ENCODE measurements at places on chromosomes 4 and X.

GRCh38 chr4:4490041-4490440 is 51.8 kb downstream of the STX18 start:
- DNase-seq: no peak

DNA sequence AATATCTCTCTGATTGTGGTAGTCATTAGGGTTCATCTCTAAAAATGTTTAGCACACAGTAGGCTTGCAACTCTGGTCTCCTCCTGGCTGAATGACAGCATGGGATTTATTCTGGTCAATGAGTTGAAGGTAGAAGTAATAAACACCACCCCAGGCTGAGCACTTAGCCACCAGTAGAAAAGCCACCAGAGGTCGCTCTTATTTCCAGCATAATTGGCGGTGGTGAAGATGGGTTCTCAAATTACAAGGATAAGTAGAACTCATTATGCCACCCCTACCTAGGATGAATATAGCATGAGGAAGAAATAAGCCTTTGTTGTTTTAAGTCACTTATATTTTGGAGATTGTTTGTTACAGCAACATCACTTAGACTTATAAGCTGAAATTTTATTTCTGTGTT is 302.7 kb downstream of the GPM6A start:
- DNase-seq: no peak

GRCh38 chr4:180261346-180261745 is 1981.9 kb upstream of the TENM3 start:
- no peak for DNase-seq

DNA sequence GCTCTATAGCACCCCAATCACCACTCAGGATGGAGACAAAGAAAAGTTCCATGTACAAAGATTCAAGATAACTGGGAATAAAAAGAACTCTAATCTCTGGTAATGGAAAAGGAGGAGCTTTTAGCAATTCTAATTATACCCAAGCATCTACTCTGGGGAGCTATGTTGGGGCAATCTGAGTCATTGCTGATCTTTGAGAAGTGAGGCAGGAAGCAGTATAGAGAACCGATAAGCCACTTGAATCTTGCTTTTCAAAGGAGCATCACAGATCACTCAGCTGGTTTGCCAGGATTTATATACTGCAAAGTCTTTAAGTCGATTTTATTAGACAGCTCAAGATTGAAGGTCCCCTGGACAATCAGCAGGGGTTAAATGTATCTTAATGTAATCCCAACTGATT is 220.0 kb downstream of the ENOX2 start:
- no peak for DNase-seq

DNA sequence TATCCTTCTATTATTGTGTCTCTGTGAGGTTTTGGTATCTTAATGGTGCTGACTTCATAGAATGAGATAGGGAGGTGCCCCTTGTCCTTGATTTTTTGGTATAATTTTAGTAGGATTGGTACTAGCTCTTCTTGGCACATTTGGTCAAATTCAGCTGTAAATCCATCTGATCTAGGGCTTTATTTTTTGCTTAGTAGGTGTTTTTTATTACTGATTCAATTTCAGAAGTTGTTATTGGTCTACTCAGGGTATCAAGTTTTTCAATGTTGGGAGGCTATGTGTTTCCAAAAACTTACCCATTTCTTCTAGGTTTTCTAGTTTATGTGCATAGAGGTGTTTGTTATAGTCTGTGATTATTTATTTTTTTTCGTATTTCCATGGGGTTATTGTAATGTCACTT is 103.3 kb downstream of the SH3BGRL start:
- DNase-seq: no peak

DNA sequence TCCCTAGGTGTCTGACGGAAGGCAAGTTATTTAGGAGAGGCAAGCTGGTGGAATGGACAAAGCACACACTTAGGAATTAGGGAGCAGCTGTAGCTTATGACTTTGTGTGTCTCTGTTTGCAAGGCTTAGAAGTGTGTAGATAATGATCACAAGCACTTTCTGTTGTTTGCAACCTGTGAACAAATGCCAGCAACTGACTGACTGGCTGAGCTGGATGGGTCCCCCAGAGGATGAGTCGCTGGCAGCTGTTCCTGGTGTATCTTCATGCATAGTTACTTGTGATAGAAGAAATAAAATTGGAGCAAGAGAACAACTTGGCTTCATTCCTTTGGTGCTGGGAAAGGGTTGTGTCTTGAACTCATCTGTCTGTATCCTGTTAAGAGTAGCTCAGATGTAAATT is 64.2 kb upstream of the BEND4 start:
- DNase-seq: no peak

DNA sequence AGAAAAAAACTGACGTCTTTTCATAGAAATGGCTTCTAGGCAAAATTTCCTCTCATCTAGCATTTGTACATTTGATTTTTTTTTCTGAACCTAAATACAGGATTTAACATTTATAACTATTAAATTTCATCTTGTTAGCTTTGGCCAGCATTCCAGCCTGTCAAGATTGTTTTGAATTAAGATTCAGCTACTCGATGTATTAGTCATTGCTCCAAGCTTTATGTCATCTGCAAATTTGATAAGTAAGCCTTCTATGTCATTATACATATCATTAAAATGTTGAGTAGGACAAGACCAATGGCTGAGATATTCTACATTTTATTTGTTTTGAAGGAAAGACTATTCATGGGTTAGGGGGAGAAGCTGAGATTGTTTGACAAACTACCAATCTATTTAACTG is 46.7 kb downstream of the DDX53 start:
- no peak for DNase-seq

GRCh38 chrX:85017721-85018120 is 14.0 kb downstream of the APOOL start:
- no peak for DNase-seq

- DNase-seq: no peak
Measured at GRCh38 chr4:186137196-186137794, 32.8 kb downstream of the FAM149A start.

- DNase-seq: no peak
Measured at GRCh38 chr4:153413842-153414241, 52.3 kb upstream of the TMEM131L start.

DNA sequence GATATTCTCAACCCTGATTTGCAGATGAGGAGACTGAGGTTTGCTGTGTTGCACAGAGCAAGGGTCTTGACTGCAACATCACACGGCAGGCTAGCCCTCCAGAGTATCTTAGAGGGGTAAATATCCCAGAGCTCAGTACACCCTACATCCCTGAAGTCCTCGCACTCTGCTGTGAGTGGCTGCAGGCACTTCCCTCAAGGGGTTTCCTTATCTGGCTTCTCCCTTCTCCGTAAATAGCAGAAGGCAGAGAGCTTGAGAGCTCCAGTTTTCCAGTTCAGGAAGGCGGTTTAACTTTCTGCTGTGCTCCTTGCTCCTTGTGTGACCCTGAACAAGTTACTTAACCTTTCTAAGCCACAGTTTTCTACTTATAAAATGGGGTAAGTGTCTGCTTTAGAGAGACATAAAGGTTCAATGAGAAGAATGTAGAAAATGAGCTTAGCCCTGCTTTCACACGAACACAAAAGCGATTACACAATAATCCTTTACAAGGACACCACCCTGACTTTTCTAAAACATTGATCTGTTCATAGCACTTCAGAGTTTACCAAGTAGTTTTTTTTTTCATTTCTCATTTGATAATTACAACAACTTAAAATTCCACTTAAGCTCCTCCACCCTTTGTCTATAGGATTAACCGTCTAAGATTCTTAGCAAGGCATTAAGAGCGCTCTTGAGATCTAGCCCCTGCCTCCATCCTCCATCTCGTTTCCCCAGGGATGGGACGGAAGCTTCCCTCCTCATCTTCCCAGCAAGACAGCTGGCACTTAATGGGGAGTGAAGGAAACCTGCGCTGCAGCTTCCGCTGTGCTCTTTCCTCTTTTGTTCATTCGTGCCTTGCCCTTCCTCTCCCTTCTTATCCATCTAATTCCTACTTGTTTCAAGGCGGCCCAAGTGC is 68.4 kb downstream of the TAPT1 start:
- DNase-seq: no peak
